Urinary bladder (tissue), 4 donors: ENCODE measurements at places on chromosomes 16 and 17.

DNA sequence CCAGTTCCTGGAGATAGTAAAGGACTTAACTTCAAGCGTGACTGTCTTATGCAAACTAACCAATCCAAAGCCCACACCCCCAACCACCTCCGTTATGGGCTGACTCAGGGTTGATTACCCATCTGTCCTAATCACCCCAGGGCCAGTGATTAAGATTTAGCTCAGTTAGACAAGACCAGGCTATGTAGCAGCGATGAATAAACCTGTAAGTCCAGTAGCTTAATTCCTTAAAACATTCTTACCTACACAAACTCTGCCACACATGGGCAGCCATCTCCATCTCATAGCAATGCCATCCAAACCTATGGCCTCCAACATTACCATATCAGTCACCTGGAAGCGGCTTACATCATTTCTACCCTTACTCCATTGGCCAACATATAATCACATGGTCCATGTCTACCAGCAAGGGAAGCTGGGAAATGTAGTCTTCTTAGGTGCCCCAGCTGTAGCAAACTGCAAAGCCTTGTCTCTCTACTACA is 266.7 kb downstream of the SHISA9 start:
- no peak for DNase-seq

GRCh38 chr16:53745086-53745485 is 41.1 kb downstream of the FTO start:
- no peak for DNase-seq

DNA sequence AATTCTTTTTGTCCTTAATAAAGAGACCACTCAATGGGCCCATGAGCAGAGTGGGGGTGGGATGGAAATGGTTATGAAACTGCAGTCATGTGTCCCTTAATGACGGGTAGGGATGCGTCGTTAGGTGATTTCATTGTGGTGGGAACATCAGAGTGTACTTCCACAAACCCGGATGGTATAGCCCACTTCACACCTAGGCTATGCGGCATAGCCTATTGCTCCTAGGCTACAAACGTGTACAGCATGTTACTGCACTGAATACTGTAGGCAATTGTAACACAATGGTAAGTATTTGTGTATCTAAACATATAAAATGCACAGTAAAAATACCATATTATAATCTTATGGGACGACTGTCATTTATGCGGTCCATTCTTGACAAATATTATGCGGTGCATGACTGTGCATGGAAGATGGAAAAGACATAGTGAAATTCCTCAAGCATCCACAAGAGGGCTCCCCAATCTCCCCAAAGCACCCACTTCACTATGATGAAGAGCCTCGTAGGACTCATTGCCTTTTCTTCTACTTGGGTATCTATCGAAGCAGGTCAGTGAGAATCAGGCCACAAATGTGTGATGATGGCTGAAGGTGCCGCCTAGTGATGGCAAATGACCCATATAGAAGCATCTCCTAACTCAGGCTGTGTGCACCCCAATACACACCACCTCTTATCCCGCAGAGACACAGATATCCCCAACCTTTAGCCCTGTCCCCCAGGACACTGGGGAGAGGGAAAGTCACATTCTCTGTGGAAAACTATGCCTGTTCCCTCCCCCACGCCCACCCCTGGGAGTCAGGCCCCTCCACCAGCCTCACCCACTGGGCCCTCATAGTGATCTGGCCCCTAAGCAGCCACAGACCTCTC is 43.5 kb downstream of the TBX21 start:
- no peak for DNase-seq

GRCh38 chr16:2036200-2036966 is 9.7 kb downstream of the NHERF2 start:
- DNase-seq: no peak

DNA sequence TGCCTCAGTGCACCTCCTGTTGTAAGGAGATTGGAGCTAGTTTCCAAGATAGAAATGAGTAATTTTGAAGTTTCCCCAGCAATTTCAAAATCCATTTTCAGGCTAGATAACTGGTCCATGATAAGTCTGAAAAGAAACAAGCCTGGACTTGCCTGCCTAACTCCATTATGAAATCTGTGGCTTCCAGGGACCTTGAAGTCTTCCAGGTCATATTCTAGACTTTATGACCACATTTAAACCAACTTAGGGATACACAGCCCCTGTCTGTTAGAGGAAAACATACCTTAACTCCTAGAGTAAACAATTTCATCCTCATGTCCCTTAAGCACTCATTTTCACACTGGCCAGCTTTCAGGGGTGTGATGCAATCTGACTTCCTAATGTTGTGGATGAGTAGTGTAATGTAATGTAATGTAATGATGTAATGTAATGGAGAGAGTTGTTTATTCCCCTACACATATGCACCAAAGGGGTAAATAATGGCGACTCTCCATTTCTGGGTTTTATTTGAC is 96.7 kb upstream of the FAM20A start:
- no peak for DNase-seq

DNA sequence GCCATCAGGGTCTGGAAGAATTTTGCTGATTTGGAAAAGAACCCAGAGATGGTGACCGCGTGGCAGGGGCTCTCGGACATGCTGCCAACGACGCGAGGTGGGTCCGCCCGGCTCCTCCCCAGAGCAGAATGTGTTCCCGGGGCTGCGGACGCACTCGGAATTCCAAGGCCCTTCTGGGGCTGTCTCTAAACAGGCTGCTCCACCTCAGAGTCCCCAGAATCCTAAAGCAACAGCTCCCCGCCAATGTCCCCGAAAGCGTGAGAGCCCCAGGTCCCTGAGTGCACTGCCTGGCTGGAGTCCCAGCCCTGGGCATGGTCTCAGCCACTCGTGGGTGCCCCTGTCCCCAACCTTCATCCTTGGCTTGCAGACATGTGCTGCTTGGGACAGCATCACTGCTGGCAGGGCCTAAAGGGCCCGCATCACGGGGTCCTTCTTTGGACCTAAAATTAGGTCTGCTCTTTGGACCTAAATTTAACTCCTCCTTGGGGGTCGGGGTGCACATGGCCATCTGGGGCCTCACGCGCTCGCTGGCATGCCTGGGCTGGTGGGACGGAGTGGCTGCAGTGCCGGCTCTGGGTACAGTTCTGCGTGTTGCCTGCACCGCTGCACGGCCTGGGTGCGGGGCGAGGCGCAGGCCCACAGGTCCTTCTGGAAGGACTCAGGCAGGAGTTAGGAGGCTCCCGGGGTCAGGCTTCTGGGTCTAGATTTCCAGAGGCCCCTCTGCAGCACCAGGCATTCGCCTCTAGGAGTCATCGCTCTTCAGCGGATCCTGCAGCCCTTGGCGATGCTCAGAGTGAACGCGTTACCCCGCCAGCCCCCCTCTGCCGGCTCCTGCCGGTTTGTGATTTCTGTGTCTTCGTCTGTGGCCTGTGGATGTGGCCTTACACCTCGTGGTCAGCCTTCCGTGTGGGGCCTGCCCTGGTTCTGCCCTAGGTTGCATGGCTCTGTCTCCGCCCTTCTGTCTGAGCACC is 41.9 kb upstream of the CHMP6 start:
- no peak for DNase-seq

GRCh38 chr16:64648282-64648681 is 473.6 kb downstream of the CDH11 start:
- no peak for DNase-seq

GRCh38 chr17:290626-291025 is 62.0 kb downstream of the RPH3AL start:
- no peak for DNase-seq

- no peak for DNase-seq
Measured at GRCh38 chr17:18961634-18962493, 9.9 kb downstream of the SLC5A10 start.

- no peak for DNase-seq
Measured at GRCh38 chr16:54444851-54445458, 158.4 kb upstream of the IRX3 start.

- no peak for DNase-seq
Measured at GRCh38 chr17:62790564-62790986, 17.5 kb downstream of the MARCHF10 start.

- DNase-seq: no peak
Measured at GRCh38 chr17:78490673-78491072, 86.5 kb downstream of the DNAH17 start.

GRCh38 chr16:50178491-50178941 is 25.4 kb downstream of the TENT4B start:
- no peak for DNase-seq

GRCh38 chr17:44523672-44523972 is 20.4 kb upstream of the GPATCH8 start:
- no peak for DNase-seq

DNA sequence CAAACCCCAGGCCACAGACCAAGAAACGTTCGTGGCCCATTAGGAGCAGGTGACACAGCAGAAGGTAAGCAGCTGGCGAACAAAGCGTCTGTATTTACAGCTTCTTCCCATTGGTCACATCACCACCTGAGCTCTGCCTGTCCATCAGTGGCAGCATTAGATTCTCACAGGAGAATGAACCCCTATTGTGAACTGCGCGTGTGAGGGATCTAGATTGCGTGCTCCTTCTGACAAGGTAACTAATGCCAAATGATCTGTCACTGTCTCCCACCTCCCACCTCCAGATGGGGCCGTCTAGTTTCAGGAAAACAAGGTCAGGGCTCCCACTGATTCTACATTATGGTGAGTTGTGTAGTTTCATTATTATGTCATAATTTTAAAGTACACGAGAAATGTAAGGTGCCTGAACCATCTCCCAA is 186.3 kb downstream of the CPPED1 start:
- no peak for DNase-seq

- no peak for DNase-seq
Measured at GRCh38 chr16:23374721-23375510, 72.8 kb downstream of the SCNN1B start.

DNA sequence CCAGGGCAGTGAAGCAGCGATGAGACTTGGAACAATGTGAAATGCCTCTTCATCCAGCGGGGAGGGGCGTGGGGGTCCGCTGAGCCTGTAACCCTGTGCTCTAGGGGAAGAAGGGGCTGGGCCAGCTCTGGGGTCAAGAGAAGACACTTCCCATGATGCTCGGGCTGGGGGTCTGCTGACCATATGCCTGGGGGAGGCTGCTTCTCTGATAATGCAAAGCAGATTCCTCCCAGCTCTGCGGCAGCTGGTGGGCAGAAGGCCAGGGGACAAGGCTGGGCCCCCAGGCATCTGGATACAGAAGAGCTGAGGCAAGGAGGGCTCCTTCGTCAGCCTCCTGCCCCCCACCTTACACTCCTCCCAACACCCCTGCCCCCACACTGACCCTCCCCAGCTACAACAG is 24.7 kb downstream of the NGFR start:
- DNase-seq: no peak

DNA sequence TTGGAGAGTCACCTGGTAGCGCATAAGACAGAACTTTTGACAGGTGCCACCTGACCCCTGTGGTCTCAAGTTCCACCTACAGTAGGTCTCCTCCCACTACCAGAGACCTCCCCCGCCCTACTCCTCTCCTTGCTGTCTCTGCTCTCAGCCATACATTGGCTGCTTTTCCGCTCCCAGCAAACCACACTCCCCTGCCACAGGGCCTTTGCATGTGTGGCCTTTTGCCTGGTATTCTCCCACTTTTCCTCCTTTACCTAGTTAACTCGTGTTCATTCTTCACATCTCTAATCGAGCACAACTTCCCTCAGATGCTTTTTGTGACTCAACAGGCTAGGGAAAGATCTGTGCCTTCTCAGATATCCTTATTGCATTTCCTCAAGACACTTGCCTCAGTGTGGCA is 218.3 kb upstream of the EEF2KMT start:
- DNase-seq: no peak

GRCh38 chr16:53304334-53304733 is 129.9 kb upstream of the RBL2 start:
- no peak for DNase-seq

DNA sequence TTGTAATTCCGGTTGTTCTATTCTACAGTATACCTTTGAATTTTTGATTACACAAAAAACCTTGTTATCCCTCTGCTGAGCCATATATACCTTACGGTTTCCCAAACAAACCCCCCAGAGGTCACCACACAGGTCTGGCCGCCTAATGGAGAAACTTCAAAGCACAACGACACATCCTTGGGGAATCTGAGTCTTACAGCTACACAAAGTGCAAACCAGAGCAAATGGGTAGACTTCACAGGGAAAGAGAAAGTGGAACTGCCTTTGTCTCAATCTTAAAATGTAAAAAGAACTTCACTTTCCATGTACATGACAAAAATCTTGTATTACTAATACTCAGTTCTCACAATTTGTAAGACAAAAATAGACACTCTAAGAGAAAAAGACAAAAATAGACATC is 2.7 kb downstream of the FBXO31 start:
- no peak for DNase-seq

DNA sequence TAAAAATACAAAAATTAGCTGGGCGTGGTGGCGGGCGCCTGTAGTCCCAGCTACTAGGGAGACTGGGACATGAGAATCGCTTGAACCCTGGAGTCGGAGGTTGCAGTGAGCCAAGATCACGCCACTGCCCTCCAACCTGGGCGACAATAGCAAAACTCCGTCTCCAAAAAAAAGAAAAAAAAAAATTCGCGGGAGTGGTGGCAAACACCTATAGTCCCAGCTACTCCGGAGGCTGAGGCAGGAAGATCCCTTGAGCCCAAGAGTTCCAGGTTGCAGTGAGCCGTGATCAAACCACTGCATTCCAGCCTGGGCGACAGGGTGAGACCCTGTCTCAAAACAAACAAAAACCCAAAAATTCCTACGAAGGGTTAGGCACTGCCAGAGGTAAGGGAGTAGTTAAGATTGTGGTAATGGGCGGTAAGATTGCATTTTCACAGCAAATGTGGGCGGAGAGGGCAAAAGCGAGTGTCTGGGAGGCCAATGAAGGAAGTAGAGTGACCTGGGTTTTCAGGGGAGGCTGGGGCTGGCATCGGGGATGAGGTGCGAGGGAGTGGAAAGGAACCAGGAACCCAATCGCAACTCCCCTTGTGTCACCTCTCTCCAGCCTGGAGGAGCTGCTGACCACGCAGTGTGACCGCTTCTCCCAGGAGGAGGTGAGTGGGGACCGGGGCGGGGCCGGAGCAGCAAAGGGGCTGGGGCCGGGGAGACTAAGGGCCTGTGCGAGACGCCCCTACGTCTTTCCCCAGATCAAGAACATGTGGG is 2.6 kb downstream of the MYL11 start:
- DNase-seq: no peak

- no peak for DNase-seq
Measured at GRCh38 chr17:3960764-3961163, 3.5 kb downstream of the ATP2A3 start.

GRCh38 chr17:57550016-57550415 is 195.1 kb downstream of the CCDC182 start:
- no peak for DNase-seq

- DNase-seq: no peak
Measured at GRCh38 chr16:73319737-73320136, 271.8 kb upstream of the ZFHX3 start.
